Naive B cell (primary cell): ENCODE measurements at places on chromosomes 2 and 18.

DNA sequence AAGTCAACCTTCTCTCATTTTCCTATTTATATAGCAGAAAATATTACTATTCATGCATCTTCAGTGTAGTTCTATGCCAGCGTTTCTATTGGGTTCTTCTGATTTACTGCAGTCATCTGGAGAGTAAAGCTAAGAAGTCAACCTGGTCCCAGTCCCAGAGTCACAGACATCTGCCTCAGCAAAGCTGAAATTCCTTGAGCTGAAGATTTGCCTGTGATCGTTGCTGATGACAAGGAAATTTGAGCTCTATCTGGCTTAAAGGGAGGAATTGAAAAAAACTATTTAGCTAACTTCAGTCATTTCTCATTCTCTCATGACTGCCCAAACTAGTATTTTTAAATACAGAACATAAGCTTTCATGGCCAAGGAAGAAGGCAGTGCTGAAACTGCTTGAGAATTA, 45.7 kb downstream of the RND3 start:
- no peak for DNase-seq

- no peak for DNase-seq
These were observed 55.1 kb upstream of the ZNF397 start for GRCh38 chr18:35185771-35186170.

DNA sequence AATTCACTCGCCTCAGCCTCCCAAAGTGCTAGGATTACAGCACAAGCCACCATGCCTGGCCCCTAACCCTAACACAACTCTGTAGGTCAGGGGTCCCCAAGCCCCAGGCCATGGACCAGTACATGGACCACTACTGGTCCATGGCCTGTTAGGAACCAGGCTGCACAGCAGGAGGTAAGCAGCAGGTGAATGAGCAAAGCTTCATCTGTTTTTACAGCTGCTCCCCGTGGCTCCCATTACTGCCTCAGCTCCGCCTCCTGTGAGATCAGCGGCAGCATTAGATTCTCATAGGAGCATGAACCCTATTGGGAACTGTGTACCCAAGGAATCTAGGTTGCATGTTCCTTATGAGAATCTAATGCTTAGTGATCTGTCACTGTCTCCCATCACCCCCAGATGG, 201.7 kb downstream of the NRP2 start:
- DNase-seq: no peak

GRCh38 chr2:16900405-16901025, 234.9 kb upstream of the CYRIA start:
- no peak for DNase-seq

- DNase-seq: no peak
These were observed 2.8 kb downstream of the TEX51 start for GRCh38 chr2:126901459-126901858.

DNA sequence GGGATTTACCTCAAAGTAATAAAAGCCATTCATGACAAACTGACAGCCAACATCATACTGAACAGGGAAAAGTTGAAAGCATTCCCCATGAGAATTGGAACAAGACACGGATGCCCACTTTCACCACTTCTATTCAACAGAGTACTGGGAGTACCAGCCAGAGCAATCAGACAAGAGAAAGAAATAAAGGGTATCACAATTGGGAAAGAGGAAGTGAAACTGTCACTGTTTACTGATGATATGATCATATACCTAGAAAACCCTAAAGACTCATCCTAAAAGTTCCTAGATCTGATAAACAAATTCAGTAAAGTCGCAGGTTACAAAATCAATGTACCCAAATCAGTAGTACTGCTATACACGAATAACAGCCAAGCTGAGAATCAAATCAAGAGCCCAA, 17.2 kb upstream of the ASB18 start:
- DNase-seq: no peak

- no peak for DNase-seq
These were observed 17.3 kb upstream of the CHMP3 start for GRCh38 chr2:86580560-86580959.

DNA sequence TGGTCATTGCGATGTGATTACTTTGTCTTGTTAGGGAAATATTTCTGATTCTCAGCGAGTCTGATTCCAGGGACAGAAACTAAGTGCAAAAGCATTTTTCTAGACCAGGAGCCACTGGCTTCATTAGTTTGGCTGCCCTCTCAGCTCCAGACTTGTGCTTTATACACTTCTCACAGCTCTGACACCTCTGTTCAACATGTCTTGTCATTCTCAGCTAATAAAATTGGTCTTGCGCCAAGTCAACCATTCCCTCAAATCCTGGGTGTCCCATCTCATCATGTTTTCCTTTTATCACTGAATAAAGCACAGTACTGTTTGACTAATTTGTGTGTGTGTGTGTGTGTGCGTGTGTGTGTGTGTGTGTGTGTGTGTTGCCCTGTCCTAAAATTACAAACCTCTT, 215.5 kb upstream of the EPHA4 start:
- no peak for DNase-seq

- no peak for DNase-seq
These were observed 866.3 kb upstream of the KLHL29 start for GRCh38 chr2:22518641-22519040.

DNA sequence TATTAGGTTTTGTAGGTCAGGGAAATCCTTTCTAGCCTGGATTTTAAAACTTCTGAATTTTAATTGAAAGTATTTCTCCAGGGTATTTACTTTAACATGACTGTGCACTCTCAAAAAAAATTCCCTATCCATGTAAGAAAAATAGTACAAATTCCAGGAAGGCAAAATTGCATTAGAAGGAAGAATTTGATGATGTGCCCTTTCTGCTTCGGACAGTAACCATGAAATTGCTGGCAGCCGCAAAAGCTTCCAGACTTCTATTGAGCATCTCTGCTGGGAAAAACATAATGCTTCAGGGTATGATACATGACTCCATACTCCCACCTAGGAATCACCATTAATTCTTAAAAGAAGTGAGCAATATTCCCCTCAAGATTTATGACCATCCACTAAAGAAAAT, 17.2 kb upstream of the KLF7 start:
- DNase-seq: no peak

DNA sequence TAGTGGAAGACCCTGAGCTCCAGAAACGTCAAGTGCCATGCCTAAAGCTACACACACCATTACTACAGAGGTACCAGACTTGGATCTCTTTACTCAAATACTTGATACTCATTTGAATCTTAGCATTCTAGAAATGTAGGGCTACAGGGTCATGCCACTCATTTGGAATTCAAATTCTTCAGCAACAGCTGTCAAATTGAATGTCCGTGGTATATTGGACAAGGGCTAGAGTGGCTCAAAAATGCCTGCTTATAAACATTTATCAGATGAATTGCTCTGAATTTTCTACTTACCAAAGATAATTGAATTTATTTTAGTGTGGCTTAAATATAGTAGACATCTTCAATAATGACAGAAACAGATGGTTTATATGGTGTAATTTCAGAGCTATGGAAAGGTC, 669.7 kb downstream of the SLC4A3 start:
- DNase-seq: no peak

- no peak for DNase-seq
These were observed 75.6 kb downstream of the GPD2 start for GRCh38 chr2:156511803-156512202.

- DNase-seq: no peak
These were observed 28.6 kb downstream of the RNF144A start for GRCh38 chr2:6945821-6946220.
